Nephron progenitor cell (in vitro differentiated cells): ENCODE measurements at places on chromosomes 12 and 14.

DNA sequence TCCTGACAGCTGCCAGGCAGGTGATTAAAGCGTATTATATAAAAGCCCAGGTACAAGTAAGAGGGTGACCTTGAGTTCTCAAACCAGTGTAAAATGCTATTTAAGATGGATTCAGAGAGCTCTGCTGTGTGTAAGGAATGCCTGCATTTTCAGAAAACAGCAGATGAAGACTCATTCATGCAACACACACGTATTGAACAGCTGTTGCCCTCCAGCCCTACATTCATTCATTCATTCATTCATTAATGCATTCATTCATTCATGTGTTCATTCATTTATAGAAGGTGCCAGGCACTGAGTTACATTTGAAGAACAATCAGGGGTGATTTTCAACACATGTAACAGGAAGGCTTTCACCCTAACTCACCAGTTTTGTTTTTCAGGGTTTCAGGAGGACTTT is 27.4 kb upstream of the ELK3 start:
- no peak for DNase-seq

- no peak for DNase-seq
Observed at GRCh38 chr12:46205294-46205693, 63.5 kb downstream of the SLC38A1 start.

GRCh38 chr12:9741726-9742125 is 8.8 kb upstream of the CLECL1 start:
- no peak for DNase-seq

GRCh38 chr12:74899031-74899829 is 310.4 kb downstream of the KCNC2 start:
- DNase-seq, result no peak

DNA sequence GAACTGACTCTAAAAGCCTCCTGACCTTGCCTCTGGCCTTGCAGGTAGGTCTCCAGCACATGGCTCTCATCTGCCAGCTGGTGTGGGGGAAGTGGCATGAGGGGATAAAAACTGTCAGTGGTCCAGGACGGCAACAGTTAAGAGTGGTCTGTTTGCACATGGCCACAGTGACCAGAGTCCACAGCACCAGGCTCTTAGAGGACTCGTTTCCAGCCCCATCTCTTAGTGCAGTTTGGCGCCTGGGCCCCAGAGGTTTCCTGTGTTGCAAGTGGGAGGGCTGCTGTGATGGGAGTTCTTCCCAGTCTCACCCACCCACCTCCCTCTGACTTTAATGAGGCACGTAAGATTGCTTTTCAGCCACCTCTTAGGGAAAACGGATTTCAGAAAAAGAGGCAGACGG is 37.0 kb downstream of the APPL2 start:
- DNase-seq, result no peak
